ENCODE measurements at places on chromosomes 6 and 20.

- no peak for DNase-seq
Measured at GRCh38 chr6:151999194-151999593, 191.7 kb downstream of the ESR1 start.

- no peak for DNase-seq
Measured at GRCh38 chr20:37846573-37846972, 56.4 kb upstream of the VSTM2L start.

GRCh38 chr6:129273161-129273560 is 390.2 kb downstream of the LAMA2 start:
- no peak for DNase-seq

GRCh38 chr6:121460170-121460569 is 24.7 kb downstream of the GJA1 start:
- no peak for DNase-seq

DNA sequence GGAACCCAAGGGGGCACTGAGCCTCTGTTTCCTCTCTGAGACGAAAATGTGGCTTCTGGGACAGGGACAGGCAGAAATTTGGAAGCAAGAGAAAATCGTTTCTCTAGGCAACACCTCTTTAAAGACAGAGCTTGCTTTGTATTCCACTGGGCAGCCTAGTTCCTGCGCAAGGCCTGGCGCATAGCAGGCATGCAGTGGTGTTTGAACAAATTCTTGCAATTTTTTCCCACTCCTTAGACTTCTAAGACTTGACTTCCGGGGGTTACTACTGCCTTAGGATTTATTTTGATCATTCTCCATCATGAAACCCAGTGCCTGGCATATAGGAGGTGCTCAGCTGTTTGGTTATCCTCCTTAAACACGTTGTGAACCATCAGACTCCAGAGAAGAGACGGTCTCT is 249.0 kb upstream of the KCNG1 start:
- no peak for DNase-seq

GRCh38 chr6:163626073-163626867 is 211.8 kb downstream of the QKI start:
- DNase-seq, result no peak

Data from activated T-cell treated with anti-CD3 and anti-CD28 coated beads for 24 hours (primary cell).